ENCODE measurements at places on chromosomes 5 and 9.

DNA sequence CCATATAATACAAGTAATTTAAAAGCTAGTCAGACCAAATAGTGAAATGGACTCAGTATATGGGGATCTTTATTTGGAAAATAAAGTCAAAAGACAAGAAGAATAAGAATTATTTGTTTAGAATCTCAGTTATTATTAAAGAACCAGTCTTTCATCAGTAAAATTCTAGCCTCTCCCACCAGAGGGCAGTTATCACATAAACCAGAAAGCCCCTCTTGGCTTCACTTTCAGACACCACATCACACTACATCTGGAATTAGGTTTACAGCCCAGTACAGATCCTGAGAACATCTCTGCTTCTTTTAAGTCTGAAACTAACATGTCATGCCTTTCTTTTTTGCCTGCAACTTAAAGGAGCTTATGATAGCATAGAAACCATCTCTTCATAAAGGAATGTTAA lies 12.2 kb upstream of the HSPB3 start:
- DNase-seq, result peak; percentile 21

- no peak for DNase-seq
Observed at GRCh38 chr5:172074896-172075295, 68.5 kb upstream of the FBXW11 start.

DNA sequence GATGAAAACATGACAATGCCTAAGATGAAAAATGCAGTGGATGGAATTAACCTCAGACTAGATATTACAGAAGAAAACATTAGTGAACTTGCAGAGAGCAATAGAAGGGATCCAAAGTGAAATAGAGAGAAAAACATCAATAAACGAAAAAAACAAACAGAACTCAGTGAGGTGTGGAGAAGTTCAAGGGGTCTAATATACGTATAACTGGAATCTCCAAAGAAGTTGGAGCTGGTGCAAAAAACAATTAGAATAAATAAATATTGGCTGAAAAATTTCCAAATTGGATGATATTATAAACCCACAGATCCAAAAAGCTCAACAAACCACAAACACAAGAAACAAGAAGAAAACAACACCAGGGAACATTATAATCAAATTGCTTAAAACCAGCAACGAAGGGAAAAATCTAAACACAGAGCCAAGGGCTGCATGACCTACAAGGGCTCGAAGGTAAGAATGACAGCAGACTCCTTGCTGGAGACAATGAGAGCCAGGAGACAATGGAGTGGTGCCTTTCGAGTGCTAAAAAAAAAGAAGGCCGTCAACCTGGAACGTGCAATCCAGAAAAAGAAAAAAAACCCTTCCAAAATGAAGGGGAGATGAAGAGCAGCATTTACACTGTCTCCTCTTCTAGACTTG lies 11.8 kb downstream of the FAM163B start:
- DNase-seq, result no peak

DNA sequence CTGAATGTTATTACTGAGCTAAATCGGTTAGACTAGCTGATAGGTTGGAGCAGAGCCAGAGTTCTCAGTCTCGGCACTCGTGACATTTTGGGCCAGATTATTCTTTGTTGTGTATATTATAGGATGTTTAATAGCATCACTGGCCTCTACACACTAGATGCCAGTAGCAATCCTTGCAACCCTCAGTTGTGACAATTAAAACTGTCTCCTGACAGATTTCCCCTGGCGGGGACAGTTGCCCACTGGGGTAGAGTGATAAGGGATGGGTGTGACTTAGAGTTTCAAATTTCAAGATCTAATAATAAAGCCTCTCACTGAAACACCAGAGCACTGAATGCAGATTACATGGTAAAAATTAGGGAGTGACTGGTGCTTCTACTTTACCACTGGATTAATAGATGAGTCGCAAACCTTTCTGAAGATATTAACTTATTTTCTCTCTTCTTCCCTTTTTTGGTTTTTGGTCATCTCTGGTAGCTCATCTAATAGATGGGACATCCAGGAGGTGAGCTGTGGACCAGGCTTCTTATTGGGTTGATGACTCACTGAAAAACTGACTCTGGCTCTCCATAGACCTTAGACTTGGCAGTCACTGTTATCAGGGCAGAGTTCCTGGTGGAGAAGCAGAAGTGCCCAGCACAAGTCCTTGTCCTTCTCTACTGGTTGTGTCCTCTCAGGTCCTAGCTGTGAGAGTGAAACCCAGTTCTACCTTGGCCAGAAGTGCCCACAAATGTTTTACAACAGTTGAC lies 150.3 kb downstream of the UNC13B start:
- no peak for DNase-seq

- no peak for DNase-seq
Observed at GRCh38 chr9:127448112-127448805, 2.9 kb downstream of the RPL12 start.

DNA sequence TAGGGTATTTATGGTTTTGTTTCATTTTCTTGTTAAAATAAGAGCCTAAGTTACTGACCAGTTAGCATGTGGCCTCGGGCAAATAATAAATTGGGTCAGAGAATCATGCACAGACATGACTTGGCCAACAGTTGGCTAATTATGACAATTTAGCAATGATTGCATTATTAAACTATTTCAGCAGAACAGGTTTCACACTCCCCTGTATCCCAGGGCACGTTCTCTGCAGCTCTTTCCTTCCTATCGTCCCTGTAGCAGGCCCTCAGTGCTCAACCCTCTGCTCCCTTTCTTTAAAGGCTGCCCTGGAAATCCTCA lies 167.9 kb downstream of the TSSK1B start:
- no peak for DNase-seq

- DNase-seq, result no peak
Observed at GRCh38 chr5:138625134-138625533, 49.9 kb upstream of the HSPA9 start.

GRCh38 chr5:95620870-95621838 lies 1.3 kb downstream of the GPR150 start:
- DNase-seq, result peak; percentile 50

- no peak for DNase-seq
Observed at GRCh38 chr9:133843250-133843649, 105.1 kb upstream of the SARDH start.

DNA sequence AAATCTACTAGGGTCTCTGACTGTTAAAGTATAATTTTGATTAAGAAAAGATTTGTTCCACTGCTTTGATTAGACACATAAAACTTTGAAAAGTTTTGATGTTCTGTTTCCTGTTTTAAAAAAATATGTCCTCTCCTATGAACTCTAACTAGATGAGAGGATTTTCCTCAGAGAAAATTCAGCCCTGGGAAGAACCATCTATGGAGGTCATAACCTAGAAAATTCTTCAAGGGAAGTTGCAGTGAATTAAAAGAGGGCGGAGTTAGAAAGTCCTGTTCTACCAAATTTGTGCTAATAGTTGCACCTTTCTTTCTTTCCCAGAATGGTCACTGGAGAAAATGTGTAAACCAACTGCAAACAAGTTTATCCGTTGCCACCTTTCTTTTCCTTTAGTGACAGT lies 27.7 kb downstream of the PIK3R1 start:
- DNase-seq, result no peak

GRCh38 chr9:137555179-137555578 lies 3.5 kb downstream of the MRPL41 start:
- no peak for DNase-seq

Measured in Calu3 (cell line).